Natural killer cell treated with Interleukin-12 subunit alpha and Interleukin-12 subunit beta and Interleukin-15 and Interleukin-18, amount 100 ng/mL, for 72 hours (primary cell): ENCODE measurements at places on chromosomes 16 and 17.

GRCh38 chr17:50329716-50330115, 16.2 kb upstream of the XYLT2 start:
- H3K36me3 ChIP-seq, result no peaks in the 10 kb centered on the region
- H3K27me3 ChIP-seq, result peaks cover 15% of the 10 kb centered on the region
- H3K27ac ChIP-seq, result no peak overlapping the region
- peaks cover 7% of the 10 kb centered on the region for H3K4me1 ChIP-seq
- no peak overlapping the region for H3K4me3 ChIP-seq

- H3K4me3 ChIP-seq, result no peak overlapping the region
- no peak for DNase-seq
- no peaks in the 10 kb centered on the region for H3K36me3 ChIP-seq
- H3K4me1 ChIP-seq, result peaks cover 23% of the 10 kb centered on the region
- H3K27ac ChIP-seq, result no peak overlapping the region
Observed at GRCh38 chr17:21100636-21101035, 26.1 kb upstream of the DHRS7B start.

GRCh38 chr17:29504711-29505110, 62.1 kb downstream of the ABHD15 start:
- H3K27me3 ChIP-seq, result no peaks in the 10 kb centered on the region
- no peak overlapping the region for H3K27ac ChIP-seq
- no peak overlapping the region for H3K4me3 ChIP-seq
- H3K36me3 ChIP-seq, result peaks cover 7% of the 10 kb centered on the region
- DNase-seq, result no peak
- no peaks in the 10 kb centered on the region for H3K4me1 ChIP-seq

- H3K36me3 ChIP-seq, result no peaks in the 10 kb centered on the region
- H3K4me1 ChIP-seq, result peaks cover 49% of the 10 kb centered on the region
- H3K4me3 ChIP-seq, result peak overlapping the region; percentile 60
- H3K27me3 ChIP-seq, result no peaks in the 10 kb centered on the region
Observed at GRCh38 chr17:80763293-80763867, 218.7 kb downstream of the RPTOR start.

- no peaks in the 10 kb centered on the region for H3K36me3 ChIP-seq
- H3K27me3 ChIP-seq, result no peaks in the 10 kb centered on the region
- H3K4me3 ChIP-seq, result peak within 1 kb of the TSS; percentile 97
- peak within 1 kb of the TSS; percentile 95 for H3K27ac ChIP-seq
- DNase-seq, result peak; percentile 92
- H3K4me1 ChIP-seq, result peaks cover 21% of the 10 kb centered on the region
Observed at GRCh38 chr16:67968400-67969253, at the start of gene SLC12A4. TSS of gene SLC12A4 (minus strand) at chr16:67968637. CDS start at chr16:67968553, 84 bp downstream.

DNA sequence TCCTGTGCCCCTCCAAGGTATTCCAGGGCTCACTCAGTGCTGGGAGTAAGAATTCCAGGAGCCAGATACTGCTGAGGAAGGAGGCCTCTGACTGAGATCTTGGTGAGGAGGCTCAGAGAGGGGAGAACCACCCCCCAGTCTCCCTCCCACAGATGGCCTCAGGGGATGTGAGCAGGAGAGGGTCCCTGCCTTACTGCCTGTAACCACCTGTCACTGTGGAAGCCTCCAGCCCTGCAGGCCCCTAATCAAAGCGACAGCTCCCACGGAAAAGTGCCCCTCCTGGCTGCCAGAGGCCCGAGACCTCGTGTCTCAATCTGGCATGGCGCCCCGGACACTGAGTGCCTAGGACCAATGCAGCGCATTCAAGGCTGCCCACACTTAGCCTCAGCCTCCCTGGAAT, 7.7 kb upstream of the C17orf113 start:
- H3K27me3 ChIP-seq, result peaks cover 5% of the 10 kb centered on the region
- no peak for DNase-seq

DNA sequence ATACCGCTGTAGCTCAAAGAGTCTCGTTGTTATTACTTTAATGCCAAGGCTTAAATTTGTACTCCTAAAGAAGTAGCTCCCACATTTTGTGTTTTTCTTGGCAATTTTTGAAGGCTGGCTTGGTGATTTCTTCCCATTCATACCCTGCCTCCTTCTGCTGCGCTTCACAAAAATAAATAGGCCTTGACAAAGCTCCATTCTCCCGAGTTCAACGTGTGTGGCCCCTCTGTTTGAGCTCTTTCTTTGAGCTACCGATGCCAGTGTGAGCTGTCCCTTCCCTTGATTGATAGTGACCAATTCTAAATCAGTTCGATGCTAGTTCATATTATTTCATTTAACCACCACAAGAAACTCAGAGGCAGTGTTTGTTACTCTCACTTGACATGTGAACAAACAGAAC, 96.8 kb downstream of the MAP2K6 start:
- DNase-seq, result no peak
- no peaks in the 10 kb centered on the region for H3K27me3 ChIP-seq
- H3K27ac ChIP-seq, result no peak overlapping the region

DNA sequence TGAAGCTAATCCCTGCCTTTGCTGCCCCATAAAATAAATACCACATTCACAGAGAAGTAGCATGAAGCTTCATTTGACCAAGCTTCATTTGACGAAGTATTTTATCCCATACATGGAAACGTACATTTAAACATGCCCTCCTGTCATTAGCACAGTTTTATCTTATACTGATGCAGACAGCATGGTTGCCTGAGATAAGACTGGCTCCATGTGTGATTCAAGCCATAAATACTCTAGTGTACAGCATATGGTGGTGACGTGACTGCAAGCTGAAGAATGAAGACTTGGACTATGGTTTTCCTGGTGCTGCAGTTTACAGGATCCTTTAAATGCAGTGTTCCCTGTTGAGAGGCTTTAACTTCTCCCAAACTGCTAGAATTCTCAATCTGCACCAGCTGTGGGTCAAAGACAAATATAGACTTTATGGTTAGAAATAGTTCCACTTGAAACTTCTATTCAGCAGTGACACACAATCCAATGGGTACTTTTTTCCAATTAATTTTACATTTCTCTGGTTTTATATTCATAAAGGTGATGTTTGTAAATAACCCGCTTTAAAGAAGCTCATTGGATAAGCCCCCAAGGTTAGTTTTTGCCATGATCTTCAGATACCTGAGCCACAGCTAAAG, 64.9 kb downstream of the CYB561 start:
- H3K27me3 ChIP-seq, result no peaks in the 10 kb centered on the region
- H3K36me3 ChIP-seq, result peaks cover 5% of the 10 kb centered on the region
- no peak overlapping the region for H3K27ac ChIP-seq
- H3K4me1 ChIP-seq, result no peaks in the 10 kb centered on the region
- no peak for DNase-seq
- no peak overlapping the region for H3K4me3 ChIP-seq

DNA sequence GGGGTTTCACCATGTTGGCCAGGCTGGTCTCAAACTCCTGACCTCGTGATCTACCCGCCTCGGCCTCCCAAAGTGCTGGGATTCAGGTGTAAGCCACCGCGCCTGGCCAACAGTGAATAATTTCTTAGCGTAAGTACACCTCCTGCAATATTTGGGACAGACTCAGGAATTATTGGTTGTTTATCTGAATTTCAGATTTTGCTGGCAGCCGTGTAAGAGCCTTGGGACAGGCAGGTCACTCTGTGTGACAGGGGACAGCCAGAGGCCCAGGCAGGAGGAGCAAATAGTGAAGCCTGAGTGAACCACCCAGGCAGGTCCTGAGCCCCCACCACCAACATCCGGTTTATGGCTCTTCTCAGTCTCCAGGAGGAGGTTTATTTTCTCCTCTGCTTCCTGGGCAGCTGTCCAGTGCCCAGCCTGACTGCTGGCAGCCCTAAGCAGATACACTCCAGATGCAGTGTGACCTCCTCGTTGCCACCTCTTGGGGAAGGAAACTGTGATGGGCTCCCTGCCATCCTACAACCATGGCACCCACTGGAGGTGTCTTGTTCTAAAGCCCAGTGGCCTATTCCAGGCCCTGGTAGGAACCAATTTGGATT, 26.2 kb upstream of the ADORA2B start:
- no peak overlapping the region for H3K4me3 ChIP-seq
- H3K27ac ChIP-seq, result no peak overlapping the region
- H3K27me3 ChIP-seq, result no peaks in the 10 kb centered on the region
- H3K36me3 ChIP-seq, result no peaks in the 10 kb centered on the region

GRCh38 chr16:65213866-65214595, 92.2 kb upstream of the CDH11 start:
- H3K27me3 ChIP-seq, result no peaks in the 10 kb centered on the region
- no peaks in the 10 kb centered on the region for H3K4me1 ChIP-seq
- no peak overlapping the region for H3K27ac ChIP-seq
- no peak for DNase-seq

DNA sequence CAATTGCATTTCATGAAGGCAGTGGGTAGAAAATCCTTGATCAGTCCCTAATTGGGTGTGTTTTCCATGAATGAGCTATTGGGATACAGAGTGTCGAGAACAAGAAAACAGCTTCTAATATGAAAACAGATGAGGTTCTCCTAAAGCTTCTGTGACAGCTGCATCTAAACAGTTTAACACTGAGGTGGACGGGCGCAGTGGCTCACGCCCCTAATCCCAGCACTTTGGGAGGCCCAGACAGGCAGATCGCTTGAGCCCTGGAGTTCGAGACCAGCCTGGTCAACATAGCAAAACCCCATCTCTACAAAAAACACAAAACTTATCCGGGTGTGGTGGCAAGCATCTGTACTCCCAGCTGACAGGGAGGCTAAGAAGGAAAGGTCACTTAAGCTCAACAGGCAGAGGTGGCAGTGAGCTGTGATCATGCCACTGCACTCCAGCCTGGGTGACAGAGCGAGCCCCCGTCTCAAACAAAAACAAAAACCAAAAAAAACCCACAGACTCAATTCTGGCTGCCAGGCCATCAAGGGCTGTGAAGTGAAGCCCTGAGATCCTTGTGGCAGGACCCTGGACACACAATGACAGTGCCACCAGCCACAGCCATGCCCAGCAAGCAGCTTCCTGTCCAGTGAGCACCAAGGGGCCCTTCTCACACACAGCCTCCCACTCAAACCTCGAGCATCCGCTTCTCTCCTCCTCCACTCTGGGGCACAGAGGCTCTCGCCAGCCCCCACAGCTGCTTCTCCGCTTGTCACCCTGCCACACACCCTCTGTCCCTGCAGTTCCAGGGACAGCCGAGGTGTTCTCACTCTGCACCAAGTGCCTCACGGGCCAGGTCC, 44.0 kb downstream of the ANKRD11 start:
- H3K27ac ChIP-seq, result peak overlapping the region; percentile 20
- H3K36me3 ChIP-seq, result no peaks in the 10 kb centered on the region
- H3K4me3 ChIP-seq, result peak overlapping the region; percentile 74
- peak; percentile 77 for DNase-seq
- H3K4me1 ChIP-seq, result peaks cover 76% of the 10 kb centered on the region
- no peaks in the 10 kb centered on the region for H3K27me3 ChIP-seq

GRCh38 chr16:10172848-10173655, 9.2 kb downstream of the GRIN2A start:
- no peaks in the 10 kb centered on the region for H3K36me3 ChIP-seq
- H3K4me3 ChIP-seq, result no peak overlapping the region
- H3K27me3 ChIP-seq, result peaks cover 32% of the 10 kb centered on the region
- H3K4me1 ChIP-seq, result no peaks in the 10 kb centered on the region

- no peaks in the 10 kb centered on the region for H3K27me3 ChIP-seq
- no peak for DNase-seq
- no peaks in the 10 kb centered on the region for H3K4me1 ChIP-seq
Observed at GRCh38 chr16:22670551-22671041, 143.4 kb upstream of the HS3ST2 start.

- no peak overlapping the region for H3K27ac ChIP-seq
- no peaks in the 10 kb centered on the region for H3K27me3 ChIP-seq
- DNase-seq, result no peak
- no peaks in the 10 kb centered on the region for H3K4me1 ChIP-seq
- H3K36me3 ChIP-seq, result peaks cover 7% of the 10 kb centered on the region
Observed at GRCh38 chr16:22326771-22327445, 29.7 kb downstream of the POLR3E start.

DNA sequence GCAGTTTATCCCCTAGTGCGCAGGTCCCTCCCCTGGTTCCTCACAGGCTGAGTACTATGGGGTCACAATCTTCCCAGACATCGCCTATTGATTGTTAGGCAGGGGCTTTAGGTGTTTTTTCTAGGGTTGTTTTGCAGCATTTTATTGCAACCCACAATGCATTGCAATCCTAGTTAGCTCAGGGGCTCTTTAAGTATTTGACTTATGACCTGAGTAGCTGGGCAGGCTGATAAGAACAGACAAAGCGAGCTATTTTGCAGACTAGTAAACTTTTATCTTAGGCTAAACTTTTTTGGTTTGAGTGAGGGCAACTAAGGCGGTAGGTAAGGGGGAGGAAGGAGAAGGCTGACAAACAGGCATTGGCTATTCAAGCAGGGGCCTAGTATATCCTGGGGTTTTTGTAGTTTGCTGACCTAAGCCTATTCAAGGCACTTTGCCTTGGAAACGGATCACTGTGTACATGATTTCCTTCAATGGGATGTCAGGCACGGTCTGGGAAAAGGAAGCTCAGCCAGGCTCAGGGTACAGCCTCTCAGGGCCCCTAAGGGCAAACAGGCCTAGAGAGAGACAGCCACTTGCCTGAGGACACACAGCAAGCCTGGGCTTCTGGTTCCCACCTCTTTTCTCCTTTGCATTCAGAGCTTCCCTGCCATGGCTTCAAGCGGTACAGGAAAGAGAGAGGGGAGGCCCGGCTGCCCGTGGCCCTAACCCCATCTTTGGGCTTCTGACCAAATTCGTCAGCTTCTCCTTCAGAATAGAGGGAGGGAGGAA, 6.4 kb downstream of the DRC7 start:
- DNase-seq, result peak; percentile 5
- H3K4me3 ChIP-seq, result no peak overlapping the region
- no peaks in the 10 kb centered on the region for H3K36me3 ChIP-seq
- H3K4me1 ChIP-seq, result no peaks in the 10 kb centered on the region
- peak overlapping the region; percentile 41 for H3K27ac ChIP-seq

GRCh38 chr17:22138861-22139469, 446.6 kb downstream of the KCNJ18 start:
- no peaks in the 10 kb centered on the region for H3K4me1 ChIP-seq
- H3K27me3 ChIP-seq, result no peaks in the 10 kb centered on the region
- no peak overlapping the region for H3K4me3 ChIP-seq
- H3K27ac ChIP-seq, result no peak overlapping the region
- DNase-seq, result no peak

DNA sequence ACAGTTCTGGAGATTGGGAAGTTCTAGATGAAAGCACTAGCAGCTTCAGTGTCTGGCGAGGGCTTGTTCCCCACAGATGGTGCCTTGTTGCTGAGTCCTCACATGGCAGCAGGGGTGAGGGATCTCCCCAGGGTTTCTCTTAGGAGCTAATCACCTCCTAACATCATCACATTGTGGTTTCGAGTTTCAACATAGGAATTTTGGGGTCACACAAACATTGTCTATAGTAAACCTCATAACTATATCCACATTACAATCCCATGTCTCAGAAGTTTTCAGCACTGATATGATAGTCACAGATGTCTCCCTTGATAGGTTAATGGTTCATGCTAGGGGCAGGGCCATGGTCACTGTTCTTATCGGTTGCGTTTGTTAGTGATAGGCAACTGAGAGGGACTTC, 13.8 kb downstream of the CLUAP1 start:
- H3K27ac ChIP-seq, result no peak overlapping the region
- H3K36me3 ChIP-seq, result peaks cover 6% of the 10 kb centered on the region
- H3K4me1 ChIP-seq, result peaks cover 6% of the 10 kb centered on the region

DNA sequence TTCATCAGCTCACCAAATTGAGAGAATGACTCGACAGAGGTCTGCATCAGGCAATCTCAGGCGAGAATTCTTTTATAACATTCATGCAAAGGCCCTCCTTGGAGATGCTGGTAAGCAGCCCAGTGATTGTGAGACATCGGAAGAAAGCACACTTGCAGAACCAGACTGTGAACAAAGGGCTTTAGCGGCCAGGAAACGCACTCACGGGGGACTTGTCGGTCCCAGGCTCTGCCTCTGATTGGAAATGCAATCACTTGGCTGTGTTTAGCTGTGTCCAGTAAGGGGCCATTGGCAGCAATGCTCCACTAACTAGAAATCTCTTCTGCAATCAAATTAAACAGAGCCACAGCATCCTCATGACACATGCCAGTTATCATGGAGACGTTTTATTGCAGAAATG, 226.7 kb upstream of the CDH13 start:
- DNase-seq, result no peak
- H3K4me3 ChIP-seq, result no peak overlapping the region
- peaks cover 29% of the 10 kb centered on the region for H3K27me3 ChIP-seq
- peaks cover 8% of the 10 kb centered on the region for H3K4me1 ChIP-seq
- no peaks in the 10 kb centered on the region for H3K36me3 ChIP-seq
